ENCODE measurements at places on chromosomes 5 and 9. TPM values are rescaled to one million over a fixed set of nuclear protein-coding genes. Genes with fewer than 3 reads are reported as not detected.

FOXD1 gene
- not detected for total RNA-seq

PHYKPL gene
- total RNA-seq: 41.0 TPM

LCP2 gene
- 7.2 TPM for total RNA-seq

PCDHA9 gene
- total RNA-seq: not detected

OXCT1 gene
- total RNA-seq: 82.8 TPM

JAKMIP2 gene
- 0.88 TPM for total RNA-seq

POLR3G gene
- total RNA-seq: 0.96 TPM

SNCB gene
- total RNA-seq: 3.2 TPM

PKD2L2 gene
- 0.32 TPM for total RNA-seq

CCL27 gene
- total RNA-seq: not detected

CDKN2A gene
- total RNA-seq: not detected

RPL37 gene
- 669 TPM for total RNA-seq

PCDHGB5 gene
- total RNA-seq: 6.6 TPM

UBE2QL1 gene
- total RNA-seq: 16.2 TPM

GABRA6 gene
- total RNA-seq: not detected

S100Z gene
- total RNA-seq: not detected

HK3 gene
- 11.6 TPM for total RNA-seq

PCDHGB6 gene
- 6.5 TPM for total RNA-seq

GABRB2 gene
- total RNA-seq: 0.21 TPM

THBS4 gene
- 9.1 TPM for total RNA-seq

MAMDC4 gene
- 4.7 TPM for total RNA-seq

FRMPD1 gene
- 1.2 TPM for total RNA-seq

GLRX gene
- total RNA-seq: 75.8 TPM

FAT2 gene
- 0.03 TPM for total RNA-seq

CEL gene
- total RNA-seq: 6.5 TPM

NRARP gene
- total RNA-seq: 14.5 TPM

TPM2 gene
- 840 TPM for total RNA-seq

GARNL3 gene
- total RNA-seq: 18.1 TPM

FAM78A gene
- total RNA-seq: 37.9 TPM

C1QTNF2 gene
- total RNA-seq: 1.6 TPM

ACTL7B gene
- not detected for total RNA-seq

C9orf50 gene
- total RNA-seq: not detected

NEURL1B gene
- total RNA-seq: 18.5 TPM

NUTM2G gene
- total RNA-seq: not detected

C5 gene
- total RNA-seq: 1.9 TPM

SPATA31A6 gene
- total RNA-seq: not detected

SPINK6 gene
- not detected for total RNA-seq

ANKRD18B gene
- 0.62 TPM for total RNA-seq

SCGB3A2 gene
- total RNA-seq: not detected

CNTNAP3 gene
- total RNA-seq: 11.8 TPM

GIN1 gene
- 13.7 TPM for total RNA-seq

PALM2AKAP2 gene
- total RNA-seq: 130 TPM

S1PR3 gene
- 37.2 TPM for total RNA-seq

PCDHAC1 gene
- total RNA-seq: 0.23 TPM
